ENCODE measurements at places on chromosomes 13 and 19. TPM values are rescaled to one million over a fixed set of nuclear protein-coding genes. Genes with fewer than 3 reads are reported as not detected.

GRCh38 chr19:50906217-50906616, 5.0 kb downstream of the KLK4 start:
- H3K27ac ChIP-seq: no peak overlapping the region
- no peaks in the 10 kb centered on the region for H3K36me3 ChIP-seq
- H3K4me3 ChIP-seq: no peak overlapping the region
- no peak for DNase-seq

DNA sequence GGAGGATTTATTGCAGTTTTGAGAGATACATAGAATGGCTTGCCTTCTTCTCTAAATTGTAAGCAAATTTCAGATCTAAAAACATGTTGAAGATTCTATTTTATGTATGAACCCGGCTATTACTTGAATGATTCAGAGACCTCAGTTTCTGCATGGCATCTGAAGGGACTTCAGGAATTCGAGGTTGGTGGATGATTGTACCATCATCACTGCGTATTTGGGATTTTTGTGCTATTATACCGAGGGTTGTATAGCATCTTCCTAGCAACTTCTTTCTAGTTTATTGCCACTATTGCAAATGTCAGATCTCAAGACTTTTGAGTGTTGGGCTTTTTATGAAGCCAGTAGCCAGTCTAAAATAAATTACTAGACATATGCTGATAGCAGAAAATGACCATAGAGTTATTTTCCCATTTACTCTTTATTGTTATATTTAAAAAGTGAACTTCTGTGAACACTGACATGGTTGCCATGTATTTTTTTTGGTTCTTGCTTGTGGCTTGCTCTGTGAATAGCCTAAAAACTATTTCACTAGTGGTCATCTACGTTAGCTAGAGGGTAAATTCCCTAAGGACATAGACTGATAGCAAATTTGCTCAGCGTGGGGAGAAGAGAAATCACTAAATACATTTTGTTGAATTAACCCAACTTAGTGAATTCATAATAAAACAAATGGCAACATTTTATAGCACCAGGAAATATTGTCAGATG, 70.6 kb upstream of the KLF12 start:
- no peak for DNase-seq
- H3K27me3 ChIP-seq: no peaks in the 10 kb centered on the region
- no peaks in the 10 kb centered on the region for H3K36me3 ChIP-seq

GRCh38 chr13:36829753-36830152, 10.7 kb downstream of the RFXAP start:
- H3K36me3 ChIP-seq: peaks cover 2% of the 10 kb centered on the region
- no peaks in the 10 kb centered on the region for H3K27me3 ChIP-seq
- no peak overlapping the region for H3K4me3 ChIP-seq
- no peaks in the 10 kb centered on the region for H3K4me1 ChIP-seq
- no peak overlapping the region for H3K27ac ChIP-seq

- DNase-seq: peak; percentile 37
- H3K27ac ChIP-seq: no peak overlapping the region
- no peaks in the 10 kb centered on the region for H3K36me3 ChIP-seq
- H3K4me3 ChIP-seq: no peak overlapping the region
- H3K27me3 ChIP-seq: no peaks in the 10 kb centered on the region
Observed at GRCh38 chr13:60080850-60081249, 82.9 kb downstream of the DIAPH3 start.

Gene ZSCAN5B
- not detected for total RNA-seq

Gene SLITRK6
- 2.4 TPM for total RNA-seq

Gene ZNF763
- total RNA-seq: 4.8 TPM

DNA sequence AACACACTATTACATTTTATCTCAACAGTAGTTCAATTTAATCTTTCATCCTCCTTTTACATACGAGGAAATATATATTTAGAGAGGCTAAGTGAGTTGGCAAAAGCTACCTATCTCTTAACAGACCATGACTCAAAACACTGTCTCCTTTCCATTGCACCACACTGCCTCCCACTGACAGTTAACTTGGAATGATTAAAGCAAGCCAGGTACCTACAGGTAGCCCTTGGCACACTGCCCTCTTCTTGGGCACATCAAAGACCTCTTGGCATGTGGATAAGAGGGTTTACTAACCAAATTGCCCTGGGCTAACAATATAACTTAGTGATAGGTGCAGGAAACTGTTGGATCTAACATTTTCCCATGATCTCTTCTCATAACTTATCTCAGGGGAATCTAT, 1.8 kb downstream of the ABHD13 start:
- peaks cover 10% of the 10 kb centered on the region for H3K4me1 ChIP-seq
- no peak overlapping the region for H3K27ac ChIP-seq

- no peaks in the 10 kb centered on the region for H3K36me3 ChIP-seq
- no peak overlapping the region for H3K4me3 ChIP-seq
- no peak for DNase-seq
- no peaks in the 10 kb centered on the region for H3K27me3 ChIP-seq
Observed at GRCh38 chr13:77390391-77390790, 63.5 kb upstream of the MYCBP2 start.

DNA sequence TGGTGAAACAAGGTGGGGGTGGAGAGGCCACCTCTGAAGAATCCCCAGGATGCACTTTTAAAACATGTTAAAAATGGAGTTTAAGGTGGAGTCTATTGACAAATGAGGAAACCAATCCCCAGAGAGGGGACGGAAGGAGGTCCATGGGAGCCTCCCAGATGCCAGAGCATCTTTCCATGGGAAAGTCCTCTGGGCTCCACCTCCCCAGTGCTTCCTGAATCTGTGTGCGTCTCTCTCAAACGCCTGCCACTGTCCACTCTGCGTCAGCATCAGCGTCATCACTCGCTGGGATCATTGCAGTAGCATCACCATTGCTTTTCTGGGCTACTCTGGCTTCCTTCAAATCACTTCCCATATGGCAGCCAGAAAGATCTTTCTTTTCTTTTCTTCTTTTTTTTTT, 6.2 kb downstream of the GPR4 start:
- no peaks in the 10 kb centered on the region for H3K36me3 ChIP-seq
- no peak for DNase-seq
- peaks cover 74% of the 10 kb centered on the region for H3K27me3 ChIP-seq
- H3K4me1 ChIP-seq: peaks cover 15% of the 10 kb centered on the region
- H3K4me3 ChIP-seq: no peak overlapping the region

GRCh38 chr19:1250437-1251260, 2.3 kb downstream of the MIDN start:
- H3K27me3 ChIP-seq: no peaks in the 10 kb centered on the region
- H3K36me3 ChIP-seq: peaks cover 63% of the 10 kb centered on the region
- H3K4me1 ChIP-seq: peaks cover 68% of the 10 kb centered on the region
- peak overlapping the region; percentile 91 for H3K27ac ChIP-seq

GRCh38 chr19:10219678-10220077, 11.5 kb downstream of the S1PR2 start:
- H3K27ac ChIP-seq: no peak overlapping the region
- H3K27me3 ChIP-seq: no peaks in the 10 kb centered on the region
- no peak for DNase-seq
- no peaks in the 10 kb centered on the region for H3K4me1 ChIP-seq

DNA sequence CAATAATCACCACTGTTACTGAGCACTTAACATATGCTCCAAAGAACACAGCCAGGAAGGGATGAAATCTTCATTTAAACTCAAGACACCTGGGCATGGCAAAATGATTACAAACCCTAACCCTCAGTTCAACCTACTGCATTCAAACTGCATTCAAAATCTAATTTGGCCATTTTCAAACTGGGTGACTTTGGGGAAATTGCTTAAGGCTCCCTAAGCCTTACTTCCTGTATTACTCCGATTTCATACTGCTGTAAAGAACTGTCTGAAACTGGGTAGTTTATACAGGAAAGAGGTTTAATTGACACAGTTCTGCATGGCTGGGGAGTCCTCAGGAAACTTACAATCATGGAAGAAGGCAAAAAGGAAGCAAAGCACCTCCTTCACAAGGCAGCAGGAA, 50.4 kb downstream of the CBY2 start:
- H3K36me3 ChIP-seq: no peaks in the 10 kb centered on the region
- no peak overlapping the region for H3K4me3 ChIP-seq
- no peak for DNase-seq
- peaks cover 6% of the 10 kb centered on the region for H3K4me1 ChIP-seq
- no peaks in the 10 kb centered on the region for H3K27me3 ChIP-seq
- no peak overlapping the region for H3K27ac ChIP-seq

DNA sequence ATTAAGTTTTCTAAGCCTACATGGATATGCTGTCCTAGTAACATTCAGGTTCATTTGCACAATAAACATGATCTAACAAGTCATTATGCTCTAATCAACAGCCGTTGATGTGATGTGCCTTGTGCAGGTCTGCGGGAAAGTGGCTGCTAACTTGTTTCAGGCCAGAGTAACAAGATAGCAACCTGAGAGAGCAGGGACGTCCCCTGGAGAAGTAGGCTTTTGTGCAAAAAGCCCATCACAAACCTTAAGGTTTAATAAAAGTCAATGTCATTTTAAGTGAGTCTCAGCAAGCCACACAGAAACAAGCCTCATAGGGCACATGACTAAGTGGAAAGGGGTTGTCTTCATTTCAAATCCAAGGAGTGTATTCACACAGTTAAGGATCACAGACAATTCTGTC, 17.6 kb downstream of the FOXO1 start:
- no peak for DNase-seq
- no peak overlapping the region for H3K4me3 ChIP-seq
- H3K36me3 ChIP-seq: no peaks in the 10 kb centered on the region
- no peaks in the 10 kb centered on the region for H3K4me1 ChIP-seq
- H3K27ac ChIP-seq: no peak overlapping the region

- DNase-seq: peak; percentile 53
- H3K27me3 ChIP-seq: peaks cover 47% of the 10 kb centered on the region
- H3K4me1 ChIP-seq: peaks cover 30% of the 10 kb centered on the region
- H3K4me3 ChIP-seq: peak overlapping the region; percentile 20
- no peaks in the 10 kb centered on the region for H3K36me3 ChIP-seq
- H3K27ac ChIP-seq: peak overlapping the region; percentile 45
Observed at GRCh38 chr13:101917833-101918661, 465.6 kb downstream of the ITGBL1 start.

- H3K36me3 ChIP-seq: no peaks in the 10 kb centered on the region
- H3K27ac ChIP-seq: no peak overlapping the region
- H3K27me3 ChIP-seq: no peaks in the 10 kb centered on the region
- H3K4me1 ChIP-seq: no peaks in the 10 kb centered on the region
- no peak overlapping the region for H3K4me3 ChIP-seq
- no peak for DNase-seq
Observed at GRCh38 chr13:104286566-104287290, 1220.5 kb upstream of the SLC10A2 start.

DNA sequence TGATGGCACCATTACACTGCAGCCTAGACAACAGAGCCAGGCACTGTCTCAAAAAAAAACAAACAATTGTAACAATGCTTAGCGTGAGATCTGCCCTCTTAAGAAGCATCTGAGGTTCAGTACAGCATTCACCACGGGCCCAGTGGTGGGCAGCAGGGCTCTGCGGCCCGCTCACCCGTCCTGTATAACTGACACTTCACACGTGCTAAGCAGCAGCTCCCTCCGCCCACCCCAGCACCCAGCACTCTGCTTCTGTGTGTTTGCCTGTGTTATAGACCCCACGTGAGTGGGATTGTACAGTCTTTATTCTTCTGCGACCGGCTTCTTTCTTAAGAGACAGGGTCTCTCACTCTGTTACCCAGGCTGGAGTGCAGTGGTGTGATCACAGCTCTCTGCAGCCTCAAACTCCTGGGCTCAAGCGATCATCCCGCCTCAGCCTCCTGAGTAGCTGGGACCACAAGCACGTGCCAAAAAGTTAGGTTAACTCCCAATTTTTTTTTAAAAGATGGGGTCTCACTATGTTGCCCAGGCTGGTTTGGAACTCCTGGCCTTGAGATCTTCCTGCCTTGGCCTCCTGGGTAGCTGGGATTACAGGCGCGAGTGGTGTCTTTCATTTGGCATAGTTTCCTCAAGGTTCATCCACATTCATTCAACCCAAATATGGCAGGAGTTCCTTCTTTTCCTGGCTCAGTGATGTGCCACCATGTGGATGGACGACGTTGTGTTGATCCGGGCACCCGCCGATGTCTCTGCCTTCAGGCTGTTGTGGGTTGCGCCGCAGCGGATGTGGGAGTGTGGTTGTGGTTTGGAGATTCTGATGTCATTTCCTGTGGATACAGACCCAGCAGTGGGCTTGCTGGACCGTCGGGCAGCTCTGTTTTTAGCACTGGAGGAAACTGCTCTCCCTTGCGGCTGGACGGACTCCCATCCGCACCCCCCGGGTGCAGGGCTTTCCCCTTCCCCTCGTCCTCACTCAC, 170.0 kb downstream of the KDM4B start:
- DNase-seq: no peak
- no peak overlapping the region for H3K27ac ChIP-seq
- peaks cover 43% of the 10 kb centered on the region for H3K4me1 ChIP-seq
- no peaks in the 10 kb centered on the region for H3K27me3 ChIP-seq

GRCh38 chr13:33865945-33866344, 48.0 kb downstream of the RFC3 start:
- H3K4me1 ChIP-seq: no peaks in the 10 kb centered on the region
- no peaks in the 10 kb centered on the region for H3K36me3 ChIP-seq
- no peak overlapping the region for H3K4me3 ChIP-seq
- no peak for DNase-seq
- no peak overlapping the region for H3K27ac ChIP-seq

DNA sequence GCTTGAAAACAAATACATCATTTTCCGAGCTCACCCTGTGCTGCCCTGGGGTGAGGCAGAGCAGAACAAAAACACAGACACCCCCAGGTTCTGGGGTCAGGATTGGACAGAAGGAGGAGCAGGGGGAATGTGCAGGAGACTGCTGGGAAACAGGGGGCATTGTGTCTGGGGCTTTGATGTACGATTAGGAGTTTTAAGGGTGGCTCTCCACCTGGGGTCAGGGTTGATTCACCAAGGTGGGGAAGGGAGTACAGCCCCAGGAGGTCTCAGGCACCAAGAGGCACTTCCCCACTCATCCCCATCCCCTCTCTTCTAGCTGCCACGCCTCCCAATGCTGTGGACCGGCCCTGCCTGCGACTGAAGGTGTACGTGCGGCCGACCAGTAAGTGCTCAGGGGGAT, 12.6 kb downstream of the EFNA2 start:
- no peak overlapping the region for H3K4me3 ChIP-seq
- no peak overlapping the region for H3K27ac ChIP-seq
- peaks cover 72% of the 10 kb centered on the region for H3K36me3 ChIP-seq

Gene ZNF221
- total RNA-seq: 18.2 TPM

Gene SULT2B1
- total RNA-seq: 0.39 TPM

- no peaks in the 10 kb centered on the region for H3K4me1 ChIP-seq
- no peaks in the 10 kb centered on the region for H3K36me3 ChIP-seq
Observed at GRCh38 chr13:101115762-101116171, 300.5 kb downstream of the NALCN start.

- peak overlapping the region; percentile 6 for H3K27ac ChIP-seq
- peaks cover 14% of the 10 kb centered on the region for H3K4me1 ChIP-seq
- peak; percentile 51 for DNase-seq
- no peaks in the 10 kb centered on the region for H3K27me3 ChIP-seq
- no peaks in the 10 kb centered on the region for H3K36me3 ChIP-seq
Observed at GRCh38 chr13:98325724-98326123, 148.7 kb upstream of the RNF113B start.

Gene ZNF677
- 47.9 TPM for total RNA-seq

GRCh38 chr19:42466521-42467182, 23.9 kb upstream of the CXCL17 start:
- DNase-seq: peak; percentile 10
- no peaks in the 10 kb centered on the region for H3K36me3 ChIP-seq
- no peaks in the 10 kb centered on the region for H3K27me3 ChIP-seq

Data from spinal cord (tissue), 10 donors.